Mesenchymal stem cell (in vitro differentiated cells and primary cell): ENCODE measurements at places on chromosomes 7 and 10.

DNA sequence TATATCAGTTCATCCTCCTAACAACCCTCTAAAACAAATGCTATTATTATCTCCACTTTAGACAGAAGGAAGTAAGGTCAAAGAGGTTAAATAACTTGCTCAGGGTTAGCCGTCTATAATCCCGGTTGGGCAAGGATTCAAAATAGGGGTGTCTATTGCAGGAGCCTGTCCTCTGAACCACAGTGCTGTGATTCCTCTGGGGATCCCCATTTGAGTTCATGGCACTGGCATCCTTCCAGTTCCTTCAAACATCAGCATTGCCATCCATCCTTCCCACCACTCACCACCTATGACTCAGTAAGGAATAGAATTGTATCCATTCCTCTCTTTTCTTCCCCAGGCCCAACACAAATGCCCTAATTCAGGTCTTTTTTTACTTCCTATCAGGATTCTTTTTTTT lies 25.6 kb downstream of the HPS6 start:
- peak; percentile 23 for DNase-seq

GRCh38 chr7:98831641-98832221 lies 38.1 kb downstream of the TMEM130 start:
- DNase-seq, result peak; percentile 7

DNA sequence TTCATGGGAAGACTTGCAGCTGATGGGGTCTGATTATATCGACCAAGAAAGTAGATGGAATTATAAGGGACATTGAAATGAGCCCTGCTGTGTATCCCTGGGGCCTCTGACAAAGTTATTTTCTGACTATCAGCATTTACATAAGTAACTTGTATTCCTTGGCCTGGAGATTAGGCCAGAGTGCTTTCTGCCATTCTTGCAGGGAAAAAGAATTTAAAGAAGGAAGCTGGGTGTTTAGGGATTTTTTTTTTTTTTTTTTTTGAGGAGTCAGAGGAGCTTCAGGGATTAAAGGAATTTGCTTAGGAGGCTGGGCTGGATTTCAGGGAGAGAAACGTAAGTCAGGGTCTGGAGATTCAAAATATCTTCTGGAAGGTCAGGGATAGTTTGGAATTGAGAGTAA lies 4.6 kb downstream of the SPAM1 start:
- no peak for DNase-seq

DNA sequence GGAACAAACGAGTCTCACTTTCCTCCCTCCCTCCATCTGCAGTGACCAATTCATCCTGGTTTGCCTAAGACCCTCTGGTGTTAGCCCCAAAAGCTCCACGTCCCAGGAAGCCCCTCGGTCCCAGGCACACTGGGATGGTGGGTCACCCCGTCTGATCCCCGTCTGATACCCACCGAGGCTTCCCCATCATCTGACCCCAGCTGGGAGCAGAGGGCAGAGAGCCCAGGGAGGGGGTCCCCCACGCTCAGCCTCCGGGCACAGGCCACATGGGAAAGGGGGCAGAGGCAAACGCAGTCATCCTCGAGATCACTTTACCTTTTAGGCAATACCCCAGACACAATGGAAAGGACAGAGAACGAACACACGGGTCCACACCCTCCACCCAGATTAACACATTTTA lies 291.6 kb upstream of the PPP2R2D start:
- no peak for DNase-seq

DNA sequence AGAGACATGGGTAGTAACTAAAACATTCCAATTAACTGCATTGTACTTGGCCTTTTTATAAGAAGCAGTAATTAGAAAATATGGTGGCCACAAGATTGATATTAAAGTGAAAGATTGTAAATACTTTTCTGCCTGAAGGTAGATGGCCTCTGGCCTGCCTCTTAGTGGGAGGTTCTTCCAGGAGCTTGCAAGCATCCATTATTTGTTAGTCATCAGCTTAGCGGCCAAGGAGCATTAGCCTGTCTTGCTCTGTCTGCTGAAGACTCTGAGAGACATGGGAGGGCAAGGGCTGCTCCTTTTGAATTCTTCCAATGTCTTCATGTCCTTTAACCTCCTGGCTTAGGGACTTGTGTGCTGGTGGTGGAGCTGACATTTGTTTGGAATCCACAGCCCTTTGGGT lies 80.4 kb downstream of the TCF7L2 start:
- DNase-seq, result peak; percentile 54

- DNase-seq, result peak; percentile 17
Measured at GRCh38 chr10:3179174-3179573, 6.6 kb upstream of the PITRM1 start.

DNA sequence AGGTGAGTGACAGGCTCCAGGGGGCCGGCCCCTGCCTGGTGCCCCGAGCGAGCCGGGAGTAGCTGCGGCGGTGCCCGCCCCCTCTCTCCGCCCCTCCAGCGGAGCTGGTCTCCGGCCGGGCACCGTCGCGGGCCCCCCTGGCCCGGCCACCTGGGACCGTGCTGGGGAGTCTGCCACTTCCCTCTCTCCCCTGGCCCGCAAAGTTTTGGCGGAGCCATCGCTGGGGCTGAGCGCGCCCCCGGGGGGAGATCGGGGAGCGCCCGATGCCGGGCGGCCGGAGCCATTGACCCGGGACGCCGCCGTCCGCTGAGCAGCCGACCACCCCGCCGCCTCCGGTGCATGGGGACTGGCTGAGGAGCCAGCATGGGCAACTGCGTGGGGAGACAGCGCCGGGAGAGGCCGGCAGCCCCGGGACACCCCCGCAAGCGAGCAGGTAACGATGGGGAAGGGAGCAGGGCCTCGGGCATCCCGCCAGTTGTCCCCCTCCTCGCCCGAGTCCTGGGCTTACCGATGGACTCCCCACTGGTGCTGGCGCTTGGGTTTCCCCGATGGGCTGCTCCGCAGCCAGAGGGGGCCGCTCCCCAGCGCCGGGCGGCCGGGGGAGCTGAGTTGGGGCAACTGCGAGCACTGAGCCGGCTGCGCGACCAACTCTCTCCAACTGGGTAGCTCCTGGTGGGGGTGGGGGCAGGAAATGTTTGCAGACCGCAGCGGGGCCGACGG lies at the start of gene UBTD1:
Gene UBTD1 (plus strand): TSS at position 84 of the 720 bp plus-strand sequence. CDS start 280 bp downstream, at position 364.
- peak; percentile 72 for DNase-seq

DNA sequence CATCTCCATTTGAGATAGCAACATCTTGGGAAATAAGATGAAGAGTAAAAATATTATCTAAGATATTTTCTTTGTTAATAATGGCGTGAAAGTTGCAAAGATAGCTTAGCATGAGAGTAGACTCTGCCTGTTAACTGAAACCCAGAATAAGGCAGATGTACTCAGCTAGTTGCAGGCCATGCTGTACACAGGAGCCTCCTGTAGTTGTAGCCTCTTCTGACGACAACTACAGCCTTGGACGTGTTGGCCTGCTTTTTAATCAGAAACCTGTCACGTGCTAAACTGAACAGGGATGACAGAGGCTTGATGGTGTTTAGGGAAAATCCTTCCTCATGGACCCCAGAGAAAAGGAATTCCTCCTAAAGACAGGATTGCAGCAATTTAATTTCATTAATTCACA lies 155.1 kb upstream of the TMEM229A start:
- DNase-seq, result no peak

DNA sequence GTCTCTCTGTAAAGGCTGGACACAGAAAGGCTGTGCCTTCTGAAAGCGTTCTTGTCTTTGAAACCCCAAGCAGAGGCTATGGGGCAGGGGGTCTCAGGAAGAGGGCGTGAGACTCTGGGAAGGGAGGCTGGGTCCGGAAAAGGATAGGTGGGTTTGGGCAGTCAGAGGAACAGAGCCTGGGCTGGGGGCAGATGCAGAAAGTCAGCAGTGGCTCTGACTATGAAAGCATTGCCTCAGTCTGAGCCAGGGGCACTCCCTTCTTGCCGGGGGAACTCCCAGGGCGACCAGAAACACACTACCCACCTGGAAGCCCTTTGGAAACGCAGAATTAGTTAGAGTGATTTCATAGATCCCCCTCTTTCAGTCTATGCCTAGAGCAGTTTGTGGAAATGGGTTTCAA lies 72.0 kb downstream of the VWA2 start:
- no peak for DNase-seq

- DNase-seq, result no peak
Measured at GRCh38 chr7:157357129-157358040, 20.6 kb downstream of the DNAJB6 start.

DNA sequence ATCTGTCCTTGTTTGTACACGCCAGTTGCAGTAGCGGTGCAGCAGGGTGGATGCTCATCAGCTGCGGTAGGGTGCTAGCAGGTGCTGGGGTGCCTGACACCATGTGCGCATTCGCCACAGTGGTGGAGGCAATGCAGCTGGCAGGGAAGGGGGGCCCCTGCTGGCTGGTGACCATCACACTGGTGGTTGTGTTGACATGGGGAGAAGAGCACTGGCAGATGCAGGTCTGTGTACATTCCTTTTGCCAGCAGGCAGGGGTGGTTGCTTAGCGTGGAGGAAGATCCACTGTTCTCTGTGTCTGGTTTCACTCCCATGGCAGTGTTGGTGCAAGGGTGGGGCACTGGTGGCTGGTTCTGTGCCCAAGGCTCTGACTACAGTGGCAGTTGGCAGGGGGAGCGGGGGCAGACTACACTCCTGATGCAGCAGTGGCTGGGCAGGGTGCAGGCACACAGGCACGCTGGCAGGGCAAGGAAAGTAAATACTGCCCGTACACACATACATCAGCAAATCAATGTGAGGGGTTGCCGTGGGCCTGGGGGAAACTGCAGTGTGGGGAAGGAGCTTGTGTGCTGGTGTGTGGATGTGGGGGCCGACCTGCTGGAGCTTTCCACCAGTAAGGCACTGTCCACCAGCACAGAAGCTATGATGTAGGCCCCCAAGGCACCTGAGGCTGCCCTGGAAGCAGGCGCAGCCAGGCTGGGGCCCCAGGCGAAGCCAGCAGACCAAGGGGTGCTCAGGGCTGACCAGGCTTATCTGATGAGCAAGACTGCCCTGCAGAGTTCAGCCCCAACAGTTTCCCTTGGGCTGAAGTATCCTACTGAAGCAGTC lies 87.2 kb upstream of the UNC5B start:
- DNase-seq, result no peak

DNA sequence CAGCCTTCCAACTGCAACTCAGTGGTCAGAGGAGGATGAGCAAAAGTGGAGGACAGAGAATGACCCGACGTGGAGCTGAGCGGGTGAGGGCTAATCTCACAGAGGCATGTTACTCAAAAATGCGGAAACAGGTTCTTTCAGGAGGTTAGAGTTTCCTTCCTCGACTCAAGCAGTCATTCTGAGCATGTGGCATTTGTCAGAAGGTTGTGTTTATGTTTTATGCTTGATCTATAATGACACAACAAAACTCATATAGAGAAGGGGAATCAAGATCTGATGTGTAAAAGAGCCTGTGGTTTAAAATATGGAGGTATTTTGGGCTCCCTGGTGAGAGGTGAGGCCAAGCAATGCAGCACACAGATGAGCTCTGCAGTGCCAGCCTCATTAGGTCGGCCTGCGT lies 311.4 kb downstream of the ADARB2 start:
- DNase-seq, result no peak

DNA sequence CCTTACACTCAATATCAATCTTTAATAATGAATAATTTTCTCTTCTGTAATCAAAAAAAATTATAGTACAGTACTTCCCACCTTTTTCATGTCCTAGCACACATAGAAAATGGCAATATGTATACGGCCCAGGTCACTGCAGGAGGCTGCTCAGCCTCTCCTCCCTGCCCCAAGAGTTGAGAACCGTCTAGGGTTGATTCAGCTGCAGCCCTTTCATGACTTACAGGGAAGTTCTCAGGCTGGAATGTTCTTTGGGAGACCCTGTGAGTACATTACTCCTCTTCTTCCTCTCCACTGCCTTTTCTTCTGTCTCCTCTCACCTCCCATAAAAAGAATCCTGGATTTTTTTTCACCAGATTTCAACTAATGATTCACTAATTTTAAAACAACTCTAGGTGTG lies 180.0 kb downstream of the HDAC9 start:
- no peak for DNase-seq

DNA sequence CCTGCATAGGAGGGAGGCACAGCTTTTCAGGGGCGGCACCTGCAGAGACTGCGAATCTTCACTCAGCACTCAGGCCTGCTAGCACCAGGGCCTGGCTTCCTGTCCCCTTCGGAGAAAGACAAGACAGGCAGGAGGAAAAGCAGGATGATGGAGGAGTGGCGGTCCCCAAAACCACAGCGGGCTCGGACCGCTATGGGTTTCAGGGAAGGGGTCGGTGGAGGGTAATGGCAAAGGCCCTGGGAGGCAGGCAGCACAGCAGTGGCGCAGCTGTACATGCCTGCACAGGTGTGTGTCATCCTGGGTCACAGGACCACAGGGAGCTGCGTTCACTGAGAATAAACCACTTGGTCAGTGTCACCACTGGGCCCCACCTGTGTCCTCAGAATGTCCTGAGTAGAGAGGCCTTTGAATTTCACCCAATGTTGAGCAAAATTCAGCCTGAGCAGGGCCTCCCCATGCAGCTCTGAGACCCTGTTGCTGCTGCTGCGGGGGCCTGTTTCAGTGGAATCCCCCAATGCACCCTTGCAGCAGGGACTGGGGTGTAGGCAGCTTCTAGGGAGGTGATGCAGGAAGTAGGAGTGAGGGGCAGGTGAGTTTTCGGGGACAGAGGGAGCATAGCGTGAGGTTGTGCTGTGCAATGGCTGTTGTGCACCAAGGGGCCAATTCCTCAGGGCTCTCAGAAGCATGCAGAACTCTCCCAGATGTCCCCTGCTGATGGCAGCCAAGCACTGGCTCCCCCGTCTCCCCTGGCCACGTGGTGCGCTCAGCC lies 90.6 kb upstream of the PPP2R2D start:
- no peak for DNase-seq

DNA sequence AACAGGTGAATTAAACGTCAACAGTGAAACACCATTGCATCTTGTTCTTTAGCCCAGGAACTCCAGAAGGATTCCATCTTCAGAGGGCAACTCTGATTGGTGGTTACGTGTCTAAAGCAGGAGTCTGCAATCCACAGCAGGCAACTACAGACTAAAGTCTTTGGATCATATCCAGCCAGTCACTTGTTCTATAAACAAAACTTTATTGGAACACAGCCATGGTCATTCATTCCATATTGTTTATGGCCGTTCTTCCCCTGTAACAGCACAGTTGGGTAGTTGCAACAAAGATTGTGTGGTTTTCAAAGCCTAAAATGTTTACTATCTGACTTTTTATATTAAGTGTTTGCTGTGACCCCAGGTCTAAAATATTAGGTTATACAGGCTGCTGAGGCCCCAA lies 94.7 kb upstream of the IMMP2L start:
- no peak for DNase-seq

- DNase-seq, result no peak
Measured at GRCh38 chr7:158410720-158411119, 176.9 kb downstream of the PTPRN2 start.

DNA sequence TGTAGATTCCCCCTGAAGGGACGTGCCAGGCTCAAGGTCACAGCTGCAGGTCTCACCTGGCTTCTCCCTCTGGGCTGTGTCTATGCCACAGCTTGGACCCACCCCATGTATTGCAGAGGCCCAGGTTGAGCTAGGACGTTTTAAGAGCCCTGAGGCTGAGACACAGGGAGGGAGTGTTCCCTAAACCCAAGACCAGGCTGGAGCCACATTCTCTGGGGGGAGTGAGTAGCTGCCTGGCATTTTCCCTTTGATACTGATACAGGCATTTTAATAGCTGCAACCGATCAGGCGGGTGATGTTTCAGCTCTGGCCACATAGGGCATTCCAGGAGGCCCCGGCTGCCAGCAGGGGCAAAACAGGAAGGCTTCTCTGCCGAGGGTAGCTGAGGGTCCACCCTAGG lies 13.4 kb downstream of the COL13A1 start:
- no peak for DNase-seq
